NCI-H2171 (cell line): ENCODE measurements at places on chromosomes 1 and 21.

DNA sequence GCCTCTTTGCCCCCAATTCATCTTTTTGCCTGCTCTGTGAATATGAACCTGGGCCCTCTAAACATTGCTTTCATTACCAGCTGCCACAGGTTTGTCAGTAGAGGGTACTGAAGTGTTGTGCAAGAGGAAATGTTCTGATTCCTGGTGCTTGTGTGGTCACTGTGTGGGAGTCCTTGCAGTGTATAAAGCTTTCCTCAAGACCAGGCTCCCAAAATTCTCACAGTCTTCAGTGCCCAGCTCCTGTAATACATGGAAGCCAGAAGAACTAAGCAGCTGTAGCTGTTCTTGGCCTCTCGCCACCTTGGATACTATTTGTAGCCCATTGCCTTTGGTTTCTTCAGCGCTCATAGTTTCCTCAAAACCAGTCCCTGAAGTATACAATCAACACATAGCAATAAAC is 1046.2 kb downstream of the BRINP3 start:
- no peak for DNase-seq

DNA sequence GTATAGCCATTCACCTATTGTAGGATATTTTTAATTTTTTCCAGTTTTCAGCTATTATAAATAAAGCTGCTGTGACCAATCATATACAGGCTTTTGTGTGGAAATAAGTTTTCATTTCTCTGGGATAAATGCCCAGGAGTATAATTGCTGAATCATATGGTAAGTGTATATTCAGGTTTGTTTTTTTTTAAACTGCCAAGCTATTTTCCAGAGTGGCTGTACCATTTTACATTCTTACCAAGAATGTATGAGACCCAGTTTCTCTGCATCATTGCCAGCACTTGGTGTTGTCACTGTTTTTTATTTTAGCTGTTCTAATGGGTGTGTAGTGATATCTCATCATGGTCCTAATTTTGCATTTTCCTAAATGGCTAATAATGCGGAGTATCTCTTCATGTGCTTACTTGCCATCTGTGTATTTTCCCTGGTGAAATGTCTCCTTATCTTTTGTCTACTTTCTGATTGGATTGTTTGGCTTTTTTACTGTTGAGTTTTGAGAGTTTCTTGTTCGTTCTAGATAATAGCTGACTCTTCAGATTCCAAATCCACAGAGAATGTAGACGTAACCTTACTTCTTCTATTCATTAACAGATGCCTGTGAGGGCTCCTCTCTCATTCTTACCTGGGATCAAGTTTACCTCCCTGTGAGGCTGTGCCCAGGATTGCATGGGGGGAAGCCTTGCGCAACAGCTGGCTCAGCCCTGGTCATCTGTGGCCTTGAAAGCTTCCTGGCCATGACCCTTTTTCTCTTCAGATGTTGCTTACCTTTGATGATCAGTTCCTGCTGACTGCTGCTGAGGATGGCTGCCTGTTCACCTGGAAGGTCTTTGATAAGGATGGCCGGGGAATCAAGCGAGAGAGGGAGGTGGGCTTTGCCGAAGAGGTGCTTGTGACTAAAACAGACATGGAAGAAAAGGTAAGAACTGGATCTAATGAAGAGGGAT is 42.6 kb downstream of the CFAP57 start:
- DNase-seq = no peak

DNA sequence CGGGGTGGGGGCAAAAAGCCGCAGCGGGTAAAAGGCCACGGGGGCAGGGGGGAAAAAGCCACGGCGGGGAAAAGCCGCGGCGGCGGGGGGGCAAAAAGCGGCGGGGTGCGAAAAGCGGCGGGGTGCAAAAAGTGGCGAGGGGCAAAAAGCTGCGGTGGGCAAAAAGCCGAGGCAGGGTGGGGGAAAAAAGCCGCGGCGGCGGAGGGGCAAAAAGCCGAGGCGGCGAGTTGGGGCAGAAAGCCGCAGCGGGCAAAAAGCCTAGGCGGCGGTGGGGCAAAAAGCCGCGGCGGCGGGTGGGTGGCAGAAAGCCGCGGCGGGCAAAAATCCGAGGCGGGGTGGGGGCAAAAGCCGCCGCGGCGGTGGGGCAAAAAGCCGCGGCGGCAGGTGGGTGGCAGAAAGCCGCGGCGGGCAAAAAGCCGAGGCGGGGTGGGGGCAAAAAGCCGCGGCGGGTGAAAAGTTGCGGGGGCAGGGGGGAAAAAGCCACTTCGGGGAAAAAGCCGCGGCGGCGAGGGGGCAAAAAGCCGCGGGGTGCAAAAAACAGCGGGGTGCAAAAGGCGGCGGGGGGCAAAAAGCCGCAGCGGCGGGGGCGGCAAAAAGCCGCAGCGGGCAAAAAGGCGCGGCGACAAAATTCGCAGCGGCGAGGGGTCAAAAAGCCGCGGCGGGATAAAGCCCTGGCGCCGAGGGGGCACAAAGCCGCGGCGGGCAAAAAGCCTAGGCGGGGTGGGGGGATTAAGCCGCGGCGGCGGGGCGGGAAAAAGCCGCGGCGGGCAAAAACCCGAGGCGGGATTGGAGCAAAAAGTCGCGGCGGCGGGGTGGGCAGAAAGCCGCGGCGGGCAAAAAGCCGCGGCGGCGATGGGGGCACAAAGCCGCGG is 3901.2 kb downstream of the SRGAP2C start:
- no peak for DNase-seq

- DNase-seq = no peak
Measured at GRCh38 chr1:47998396-47998990, 1.3 kb upstream of the TRABD2B start.

DNA sequence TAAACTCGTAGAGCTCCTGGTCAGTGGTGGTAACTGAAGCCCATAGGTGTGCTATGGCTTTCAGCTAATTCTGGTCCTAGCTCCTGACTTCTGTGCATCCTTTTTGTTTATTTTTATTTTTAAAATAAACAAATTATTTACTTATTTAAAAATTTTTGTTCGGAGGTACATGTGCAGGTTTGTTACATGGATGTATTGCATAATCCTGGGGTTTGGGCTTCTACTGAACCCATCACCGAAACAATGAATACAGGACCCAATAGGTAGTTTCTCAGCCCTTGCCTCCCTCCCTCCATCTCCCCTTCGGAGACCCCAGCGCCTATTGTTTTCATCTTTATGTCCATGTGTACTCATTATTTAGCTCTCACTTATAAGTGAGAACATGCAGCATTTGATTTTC is 143.8 kb downstream of the URB2 start:
- DNase-seq = no peak

- DNase-seq = peak; percentile 26
Measured at GRCh38 chr1:43042773-43043457, 84.2 kb upstream of the SLC2A1 start.

GRCh38 chr1:3352299-3352951 is 102.0 kb upstream of the ARHGEF16 start:
- peak; percentile 16 for DNase-seq

DNA sequence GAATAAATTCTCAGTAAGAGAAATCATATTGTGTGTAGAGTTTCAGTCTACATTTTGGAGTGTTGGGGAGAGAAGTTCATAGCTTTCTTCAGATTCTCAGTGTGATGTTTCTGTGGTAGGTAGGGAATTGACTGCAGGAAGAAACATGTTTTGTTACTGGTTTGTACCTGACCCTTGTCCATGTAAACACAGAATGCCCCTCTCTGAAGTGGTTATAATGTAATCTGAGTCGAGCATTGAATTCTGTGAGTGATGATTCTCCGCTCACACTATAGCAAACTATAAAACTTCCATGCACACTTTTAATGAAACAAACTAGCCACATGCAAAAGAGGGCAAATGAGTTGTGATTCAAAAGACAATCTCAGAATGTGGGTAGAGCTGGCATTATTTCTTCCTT is 433.2 kb downstream of the USP25 start:
- no peak for DNase-seq

DNA sequence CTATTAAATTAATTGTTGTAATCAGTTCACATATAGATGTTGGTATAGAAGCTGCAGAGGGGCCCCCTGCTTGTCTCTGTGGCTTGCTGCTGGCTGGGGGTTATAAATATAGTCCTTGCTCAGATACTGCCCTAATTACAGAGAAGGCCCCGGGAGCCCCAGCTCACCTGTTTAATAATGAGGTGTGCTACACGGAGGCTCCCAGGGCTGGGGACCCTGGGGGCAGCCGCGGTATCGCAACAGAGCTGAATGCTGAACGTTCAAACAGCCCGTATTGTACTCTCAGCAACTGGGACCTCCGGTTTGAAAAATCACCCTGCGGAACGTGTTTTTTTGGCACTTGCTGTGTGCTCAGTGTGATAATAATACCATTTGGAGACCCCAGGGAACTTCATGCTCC is 309.3 kb downstream of the CAMTA1 start:
- no peak for DNase-seq

DNA sequence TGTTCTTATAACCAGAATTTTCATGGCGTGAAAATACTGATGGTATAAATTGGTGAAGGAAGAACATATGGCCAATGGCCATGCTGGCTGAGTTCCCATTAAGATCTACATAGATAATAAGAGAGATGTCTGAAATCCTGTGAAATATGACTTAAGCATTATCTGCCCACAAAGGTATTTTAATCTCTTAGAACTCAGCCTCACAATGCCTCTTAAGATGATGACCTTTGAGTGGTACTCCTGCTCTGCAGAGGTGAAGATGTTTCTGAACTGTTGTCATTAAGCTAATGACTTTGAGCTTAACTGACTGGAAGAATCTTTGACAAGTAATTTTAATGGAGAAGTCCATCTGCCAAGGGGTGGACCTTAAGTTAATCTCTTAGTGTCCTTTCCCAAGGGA is 148.7 kb downstream of the ZNF326 start:
- DNase-seq = no peak
